T-helper 17 cell (primary cell): ENCODE measurements at places on chromosomes 7 and 10.

DNA sequence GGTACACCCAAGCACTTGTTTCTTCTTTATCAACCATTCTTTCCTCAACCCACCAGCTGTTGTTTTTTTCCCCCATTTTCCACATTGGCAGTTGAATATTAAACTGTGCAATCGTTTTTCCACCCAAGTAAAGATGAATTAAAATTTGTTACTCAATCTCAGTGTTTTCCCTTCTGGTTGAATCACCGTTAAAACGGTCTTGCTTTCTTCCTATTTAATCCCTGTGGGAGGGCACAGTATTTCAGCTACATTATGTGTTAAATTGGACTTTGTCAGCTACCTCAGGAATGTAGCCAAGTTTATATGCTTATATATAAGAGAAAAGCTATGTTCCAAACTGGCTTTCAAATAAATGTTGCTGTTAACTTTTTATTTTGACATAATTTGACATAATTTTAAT, 19.9 kb downstream of the SLC35G1 start:
- no peak for DNase-seq

DNA sequence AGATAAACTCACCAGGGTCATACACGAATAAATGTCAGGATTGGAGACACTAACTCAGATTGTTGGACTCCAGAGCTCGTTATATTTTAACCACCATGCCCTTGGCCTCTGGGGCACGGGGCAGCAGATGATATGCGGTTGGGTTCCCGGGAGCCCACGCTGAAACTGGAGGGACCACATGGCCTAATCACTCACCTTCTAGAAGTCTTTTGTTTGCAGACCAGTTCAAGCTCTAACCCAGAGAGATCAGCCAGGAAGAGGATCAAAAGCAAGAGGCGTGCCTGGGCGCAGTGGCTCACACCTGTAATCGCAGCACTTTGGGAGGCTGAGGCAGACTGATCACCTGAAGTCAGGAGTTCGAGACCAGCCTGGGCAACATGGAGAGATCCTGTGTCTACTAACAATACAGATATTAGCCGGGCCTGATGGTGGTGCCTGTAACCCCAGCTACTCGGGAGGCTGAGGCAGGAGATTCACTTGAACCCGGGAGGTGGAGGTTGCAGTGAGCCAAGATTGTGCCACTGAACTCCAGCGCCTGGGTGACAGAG, 42.6 kb upstream of the ECHDC3 start:
- DNase-seq = no peak

DNA sequence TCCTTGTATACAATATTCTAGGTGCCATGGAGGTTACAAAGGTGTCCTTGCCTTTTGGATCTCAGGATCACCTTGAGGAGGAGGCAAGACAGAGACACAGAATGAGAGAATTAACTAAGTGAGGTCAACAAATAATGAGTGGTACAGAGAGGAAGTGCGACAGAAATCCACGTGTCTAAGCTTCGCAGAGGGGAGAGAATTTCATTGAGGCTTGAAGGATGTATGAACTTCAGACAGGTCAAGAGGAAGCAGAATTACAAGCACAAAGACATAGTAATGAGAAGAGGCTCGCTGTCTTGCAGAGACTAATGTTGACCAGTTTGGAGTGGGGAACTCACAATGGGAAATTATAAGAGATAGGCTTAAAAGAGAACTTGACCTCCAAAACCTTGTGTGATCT, 308.7 kb downstream of the FRMD4A start:
- no peak for DNase-seq

GRCh38 chr10:131689486-131689885, 211.3 kb upstream of the PPP2R2D start:
- DNase-seq = no peak

GRCh38 chr10:89030791-89031190, 40.2 kb downstream of the FAS start:
- no peak for DNase-seq

DNA sequence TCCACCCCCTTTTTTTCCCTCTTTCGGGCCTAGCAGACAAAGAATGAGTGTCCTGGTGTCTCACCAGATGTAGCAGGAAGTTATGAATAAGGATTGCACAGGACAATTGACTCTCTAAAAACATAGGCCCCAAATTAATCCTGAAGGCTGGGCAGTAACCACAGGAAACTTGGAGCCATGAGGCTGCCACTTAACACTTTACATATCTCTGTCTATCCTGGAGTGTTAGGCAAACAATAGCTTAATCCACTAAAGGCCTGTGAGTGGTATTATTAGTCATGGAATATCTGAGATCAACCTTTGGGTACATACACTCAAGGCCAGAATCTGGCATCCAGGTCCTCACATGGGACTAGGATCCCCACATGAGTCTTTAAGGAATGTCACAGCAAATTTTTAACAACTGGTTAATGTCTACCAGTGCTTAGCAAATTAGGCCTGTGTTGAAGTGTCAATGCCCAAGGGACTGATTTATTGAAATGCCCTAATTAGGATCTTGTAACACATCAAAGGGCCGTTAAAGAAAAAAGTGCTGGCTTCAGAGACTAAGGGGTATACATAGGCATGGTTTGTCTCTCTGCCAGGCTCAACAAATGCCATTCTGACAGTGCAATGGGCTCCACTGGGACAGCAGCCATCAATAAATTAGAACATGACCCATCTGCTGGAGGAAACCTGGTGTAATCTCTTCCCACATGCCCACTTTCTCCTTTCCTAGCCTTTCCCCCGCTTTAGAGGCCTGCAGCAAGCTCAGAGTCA, 196.7 kb upstream of the TBX20 start:
- no peak for DNase-seq

GRCh38 chr10:77072836-77073662, 564.6 kb downstream of the KCNMA1 start:
- no peak for DNase-seq

GRCh38 chr10:3295582-3296151, 123.1 kb upstream of the PITRM1 start:
- DNase-seq = no peak

DNA sequence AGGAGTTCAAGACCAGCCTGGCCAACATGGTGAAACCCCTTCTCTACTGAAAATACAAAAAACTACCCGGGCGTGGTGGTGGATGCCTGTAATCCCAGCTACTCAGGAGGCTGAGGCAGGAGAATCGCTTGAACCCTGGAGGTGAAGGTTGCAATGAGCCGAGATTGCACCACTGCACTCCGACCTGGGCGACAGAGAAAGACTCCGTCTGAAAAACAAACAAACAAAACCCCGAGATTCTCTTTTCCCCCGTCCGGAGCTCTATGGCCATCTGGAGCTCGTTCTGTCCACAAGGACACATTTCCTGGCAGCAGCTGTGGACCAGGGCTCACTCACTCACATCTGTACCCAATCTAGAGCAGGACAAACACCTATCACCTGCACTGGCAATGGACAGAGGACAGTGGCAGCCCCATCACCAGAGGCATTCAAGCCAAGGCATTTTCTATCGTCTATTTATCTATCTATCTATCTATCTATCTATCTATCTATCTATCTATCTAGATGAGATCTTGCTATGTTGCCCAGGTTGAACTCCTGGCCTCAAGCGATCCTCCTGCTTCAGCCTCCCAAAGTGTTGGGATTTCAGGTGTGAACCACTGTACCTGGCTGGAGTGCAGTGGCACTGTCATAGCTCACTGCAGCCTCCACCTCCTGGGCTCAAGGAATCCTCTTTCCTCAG, 167.1 kb upstream of the TNRC18 start:
- DNase-seq = no peak

DNA sequence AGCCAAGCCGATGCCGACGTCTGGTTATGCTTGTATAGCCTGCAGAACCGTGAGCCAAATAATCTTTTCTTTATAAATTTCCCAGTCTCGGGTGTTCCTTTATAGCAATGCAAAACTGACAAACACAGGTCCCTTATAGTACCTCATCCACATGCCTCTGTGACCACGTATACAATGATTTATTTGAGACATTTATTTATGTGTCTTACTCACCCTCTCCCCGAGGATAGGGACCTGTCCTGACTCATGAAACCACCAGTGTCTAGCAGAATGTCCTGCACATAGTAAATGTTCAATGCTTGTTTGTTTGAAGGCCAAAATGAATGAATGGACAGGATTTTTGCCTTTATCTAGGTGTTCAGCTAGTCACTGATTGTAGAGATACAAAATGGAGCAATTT, 147.9 kb upstream of the FZD8 start:
- no peak for DNase-seq

- DNase-seq = no peak
Observed at GRCh38 chr7:27144781-27145164, 1.3 kb upstream of the HOXA5 start.

- DNase-seq = no peak
Observed at GRCh38 chr10:77965294-77965693, 38.7 kb upstream of the DLG5 start.

GRCh38 chr10:26840938-26841732, 19.6 kb downstream of the ABI1 start:
- no peak for DNase-seq

GRCh38 chr10:25565570-25565969, 368.5 kb upstream of the MYO3A start:
- no peak for DNase-seq

- DNase-seq = no peak
Observed at GRCh38 chr10:4543938-4544533, 282.0 kb upstream of the AKR1E2 start.

GRCh38 chr7:92421676-92422435, 25.4 kb upstream of the GATAD1 start:
- no peak for DNase-seq

GRCh38 chr7:140176122-140176701, 571 bp downstream of the KDM7A start:
- DNase-seq = peak; percentile 22

GRCh38 chr10:29392376-29393021, 103.6 kb downstream of the LYZL1 start:
- DNase-seq = no peak

GRCh38 chr10:25934621-25935139, 651 bp downstream of the MYO3A start:
- no peak for DNase-seq

GRCh38 chr7:22720791-22721786, 5.9 kb upstream of the IL6 start:
- DNase-seq = no peak

GRCh38 chr10:114045136-114046086, 1.7 kb downstream of the ADRB1 start:
- no peak for DNase-seq

DNA sequence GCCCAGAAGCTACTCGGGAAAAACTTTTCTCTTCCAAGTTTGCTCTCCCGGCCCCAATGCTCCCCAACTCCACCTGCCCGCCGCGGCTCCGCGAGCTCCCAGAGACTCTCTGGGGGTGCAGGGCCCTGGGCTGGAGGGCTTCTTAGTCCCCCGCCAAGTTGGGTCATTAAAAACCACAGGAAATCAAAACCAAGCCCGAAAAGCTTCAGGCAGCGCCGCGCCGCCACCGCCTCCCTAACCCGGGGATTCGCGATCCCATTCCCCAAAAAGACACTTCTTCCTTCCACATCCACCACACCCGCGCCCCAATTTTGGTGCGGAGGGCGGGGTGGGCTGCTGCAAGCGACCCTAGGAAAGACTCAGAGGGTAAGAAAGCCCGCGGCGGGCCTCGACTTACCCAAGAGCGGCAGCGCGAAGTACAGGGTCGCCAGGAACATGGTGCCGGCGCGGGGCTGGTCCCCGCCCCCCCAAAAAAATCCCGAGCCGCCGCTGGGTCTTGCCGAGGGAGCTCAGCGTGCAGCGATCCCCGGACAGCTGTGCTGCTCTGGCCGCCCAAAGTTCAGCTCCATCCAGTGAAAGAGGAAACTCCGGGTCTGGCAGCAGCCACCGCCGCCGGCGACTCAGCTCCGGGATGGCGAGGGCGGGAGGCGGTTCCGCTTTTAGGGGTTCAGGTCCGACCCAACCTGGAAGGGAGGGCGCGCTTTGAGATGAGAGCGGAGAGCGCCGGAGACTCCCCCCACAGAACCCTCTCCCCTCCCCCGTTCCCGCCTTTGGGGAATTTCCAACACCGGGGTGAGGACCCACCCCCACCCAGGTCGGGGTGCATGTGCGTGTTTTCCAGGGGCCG, 1.2 kb downstream of the GFRA1 start:
- no peak for DNase-seq

GRCh38 chr7:38736138-38736537, 105.0 kb upstream of the AMPH start:
- no peak for DNase-seq

DNA sequence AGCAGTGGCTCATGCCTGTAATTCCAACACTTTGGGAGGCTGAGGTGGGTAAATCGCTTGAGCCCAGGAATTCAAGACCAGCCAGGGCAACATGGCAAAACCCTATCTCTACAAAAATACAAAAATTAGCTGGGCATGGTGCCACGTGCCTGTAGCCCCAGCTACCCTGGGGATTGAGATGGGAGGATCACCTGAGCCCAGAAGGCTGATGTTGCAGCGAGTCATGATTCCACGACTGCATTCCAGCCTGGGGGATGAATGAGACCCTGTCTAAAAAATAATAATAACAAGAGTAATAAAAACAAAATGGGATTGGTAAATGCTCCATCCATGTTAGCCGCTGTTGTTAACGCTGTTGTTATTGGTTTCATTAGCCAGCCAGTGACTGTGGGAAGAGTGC, 1.3 kb upstream of the HKDC1 start:
- DNase-seq = no peak

GRCh38 chr10:130041451-130042371, 68.9 kb downstream of the C10orf143 start:
- DNase-seq = no peak

- DNase-seq = no peak
Observed at GRCh38 chr7:67445728-67446127, 449.1 kb downstream of the TYW1 start.

DNA sequence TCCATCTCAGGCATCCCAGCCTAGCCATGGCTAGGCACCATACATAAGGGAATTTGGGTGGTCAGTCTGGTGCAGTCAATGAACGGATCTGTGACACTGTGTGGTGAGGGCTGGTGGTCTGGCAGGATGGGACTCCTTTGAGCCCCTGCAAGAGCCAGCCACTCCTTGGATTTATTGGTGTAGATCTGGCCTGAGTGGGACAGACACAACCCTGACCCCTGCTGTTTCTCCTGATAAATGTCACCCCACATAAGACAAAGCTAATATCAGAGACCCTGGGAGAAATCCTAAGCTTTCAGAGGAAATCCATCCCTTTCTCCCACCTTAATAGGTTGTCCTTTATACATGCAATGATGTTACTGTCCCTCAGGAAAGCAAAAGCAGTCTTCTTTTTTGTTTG, 2.3 kb downstream of the FBXO24 start:
- DNase-seq = no peak

DNA sequence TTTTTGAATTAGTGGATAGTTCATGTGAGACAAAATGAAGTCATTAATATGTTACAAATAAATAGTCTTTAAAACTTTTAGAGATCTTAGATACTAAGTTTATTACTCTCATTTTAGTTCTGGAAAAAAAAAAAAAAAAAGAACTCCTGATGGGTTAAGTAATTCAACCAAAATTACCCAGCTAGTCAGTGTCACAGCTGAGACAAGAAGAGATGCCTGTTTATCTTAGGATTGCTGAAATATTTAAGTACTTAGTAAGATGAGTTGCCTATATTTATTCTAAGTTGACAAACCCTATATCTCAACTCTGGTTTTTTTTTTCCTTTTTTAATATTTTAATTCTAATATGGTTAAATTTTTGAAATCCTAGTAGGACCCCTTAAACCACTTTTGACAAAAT, 781.0 kb upstream of the LRRN3 start:
- DNase-seq = no peak
